Suppressor macrophage (primary cell): ENCODE measurements at places on chromosomes 2 and 18.

DNA sequence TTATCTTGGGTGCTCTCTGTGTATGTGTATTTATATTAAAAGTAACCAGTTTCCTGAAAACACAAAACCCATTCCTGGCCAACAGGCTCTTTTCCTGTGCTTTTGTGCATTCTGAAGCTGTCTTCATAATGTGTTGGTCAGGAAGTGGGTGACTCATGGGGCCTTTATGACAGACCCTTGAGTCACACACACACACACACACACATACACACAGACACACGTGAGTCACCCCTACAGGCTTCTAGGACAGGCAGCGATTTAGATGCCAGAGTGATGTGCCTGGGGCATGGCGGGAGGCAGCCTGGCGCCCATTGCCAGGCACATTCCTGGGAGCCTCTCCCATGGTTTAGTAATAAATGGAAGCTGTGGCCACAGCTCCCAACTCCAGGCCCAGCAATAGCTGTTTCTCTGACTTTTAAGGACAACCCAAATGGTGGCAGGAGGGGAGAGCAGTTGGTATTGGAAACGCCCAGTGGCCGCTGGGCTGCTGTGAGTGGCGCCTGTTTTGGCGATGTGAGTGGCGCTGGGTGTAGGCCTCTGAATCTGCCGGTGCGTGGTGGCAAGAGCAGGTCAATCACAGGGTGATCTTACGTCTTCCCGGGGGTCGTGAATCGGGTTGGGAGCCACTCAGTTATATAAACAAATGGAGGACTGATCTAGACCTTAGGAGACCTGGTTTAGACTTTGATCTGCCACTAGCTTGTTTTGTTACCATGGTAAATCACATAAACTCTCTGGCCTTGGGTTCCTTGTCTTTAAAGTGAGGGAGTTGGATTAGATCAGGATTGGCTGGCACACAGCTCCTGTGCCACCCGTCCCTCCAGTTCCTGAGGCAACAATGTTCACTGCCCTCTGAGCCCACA, 150.7 kb upstream of the DLX2 start:
- DNase-seq: peak; percentile 90

DNA sequence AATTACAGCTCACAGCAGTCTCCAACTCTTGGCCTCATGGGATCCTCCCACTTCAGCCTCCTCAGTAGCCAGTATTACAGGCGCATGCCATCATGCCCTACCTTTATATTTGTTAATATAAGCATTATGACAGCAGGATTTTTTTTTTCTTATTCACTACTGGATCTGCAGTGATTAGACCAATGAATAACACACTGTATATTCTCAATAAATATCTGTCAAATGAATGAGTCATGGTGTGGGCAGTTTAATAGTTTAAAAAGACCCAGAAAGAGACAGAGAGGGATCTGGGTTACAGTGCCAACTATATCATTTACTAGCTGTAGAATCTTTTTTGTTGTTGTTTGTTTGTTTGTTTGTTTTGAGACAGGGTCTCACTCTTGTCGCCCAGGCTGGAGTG, 62.4 kb upstream of the LTBP1 start:
- no peak for DNase-seq

DNA sequence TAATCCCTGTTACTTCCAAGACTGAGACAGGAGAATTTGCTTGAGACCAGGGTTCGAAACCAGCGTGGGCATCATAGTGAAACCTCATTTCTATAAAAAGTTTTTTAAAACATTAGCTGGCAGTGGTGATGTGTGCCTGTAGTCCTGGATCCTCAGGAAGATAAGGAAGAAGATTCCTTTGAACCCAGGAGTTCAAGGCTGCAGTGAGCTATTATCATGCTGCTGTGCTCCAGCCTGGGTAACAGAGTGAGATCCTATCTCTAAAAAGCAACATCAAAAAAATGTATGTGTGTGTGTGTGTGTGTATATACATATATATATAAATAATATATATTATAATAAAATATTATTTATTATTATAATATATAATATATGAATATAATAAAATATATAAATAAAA, 1417.6 kb upstream of the CDH2 start:
- no peak for DNase-seq

DNA sequence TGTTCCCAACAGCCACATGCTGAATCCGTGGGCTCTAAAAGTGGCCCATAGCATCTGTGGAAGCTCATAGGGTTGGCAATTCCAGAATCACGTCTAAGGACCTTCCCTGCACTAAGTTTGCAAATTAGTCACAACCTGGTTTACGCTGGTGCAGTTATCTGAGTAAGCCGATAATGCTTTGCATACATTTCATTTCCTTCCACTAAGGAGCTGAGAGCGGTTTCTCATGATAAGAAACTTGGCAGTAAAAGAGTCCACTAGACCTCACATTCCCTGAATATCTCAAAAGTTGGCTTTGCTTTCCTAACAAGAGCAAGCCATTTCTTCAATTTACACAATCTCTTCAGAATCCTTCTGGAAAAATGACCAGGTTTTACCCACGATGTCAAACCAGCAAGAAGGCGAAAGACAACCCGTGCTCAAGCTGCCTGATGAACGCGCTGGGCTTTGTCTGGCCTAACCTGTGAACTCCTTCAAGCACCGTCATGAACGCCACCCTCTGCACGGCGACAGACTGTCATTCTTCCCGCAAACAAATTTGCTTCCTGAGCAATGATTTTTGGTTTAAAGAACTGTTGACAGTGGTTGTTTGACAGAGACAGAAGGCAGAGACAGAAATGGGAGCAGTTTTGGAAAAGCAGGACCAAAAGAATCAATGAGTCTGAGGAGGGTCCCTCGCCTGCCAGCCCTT, 73.0 kb upstream of the COPS8 start:
- DNase-seq: no peak

- DNase-seq: no peak
These were observed 98.2 kb upstream of the SLC8A1 start for GRCh38 chr2:40550085-40550484.

GRCh38 chr2:16167451-16167861, 227.1 kb downstream of the MYCN start:
- DNase-seq: no peak

GRCh38 chr18:57898506-57899124, 95.5 kb upstream of the ATP8B1 start:
- no peak for DNase-seq

DNA sequence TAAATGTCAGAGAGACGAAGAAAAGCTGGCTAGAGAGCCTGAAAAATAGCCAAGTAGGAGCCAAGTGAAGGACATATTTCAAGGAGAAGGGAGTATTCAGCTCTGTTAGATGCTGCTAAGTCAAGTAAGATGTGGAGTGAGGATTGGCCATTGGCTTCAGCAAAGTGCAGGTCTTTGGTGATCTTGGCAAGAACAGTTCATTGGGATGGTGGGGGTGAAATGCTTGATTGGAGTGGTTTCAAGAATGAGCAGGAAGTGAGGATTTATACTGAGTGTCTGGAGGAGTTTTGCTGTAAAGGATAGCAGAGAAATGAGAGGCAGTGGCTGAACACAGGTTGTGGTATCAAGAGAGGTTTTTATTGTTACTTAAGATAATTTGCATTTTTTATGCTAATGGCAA, 139.7 kb downstream of the PRPF40A start:
- DNase-seq: no peak

DNA sequence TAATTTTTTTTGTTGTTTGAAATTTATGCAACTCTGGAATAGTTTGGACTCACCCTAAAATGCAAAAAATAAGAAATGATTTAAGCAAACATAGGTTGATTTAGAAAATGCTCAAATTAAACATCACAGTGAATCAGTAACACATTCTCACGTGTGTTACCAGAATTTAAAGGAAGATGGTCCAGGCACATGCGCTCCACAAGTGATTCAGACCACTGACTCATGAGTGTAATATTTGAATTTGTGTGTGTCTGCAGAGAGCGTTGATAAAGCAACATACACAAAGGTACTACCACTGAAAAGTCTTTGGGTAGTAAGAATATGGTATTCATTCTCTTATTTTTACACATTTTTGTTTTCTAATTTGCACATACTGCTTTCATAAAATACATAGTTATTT, 7.9 kb downstream of the SS18 start:
- no peak for DNase-seq

DNA sequence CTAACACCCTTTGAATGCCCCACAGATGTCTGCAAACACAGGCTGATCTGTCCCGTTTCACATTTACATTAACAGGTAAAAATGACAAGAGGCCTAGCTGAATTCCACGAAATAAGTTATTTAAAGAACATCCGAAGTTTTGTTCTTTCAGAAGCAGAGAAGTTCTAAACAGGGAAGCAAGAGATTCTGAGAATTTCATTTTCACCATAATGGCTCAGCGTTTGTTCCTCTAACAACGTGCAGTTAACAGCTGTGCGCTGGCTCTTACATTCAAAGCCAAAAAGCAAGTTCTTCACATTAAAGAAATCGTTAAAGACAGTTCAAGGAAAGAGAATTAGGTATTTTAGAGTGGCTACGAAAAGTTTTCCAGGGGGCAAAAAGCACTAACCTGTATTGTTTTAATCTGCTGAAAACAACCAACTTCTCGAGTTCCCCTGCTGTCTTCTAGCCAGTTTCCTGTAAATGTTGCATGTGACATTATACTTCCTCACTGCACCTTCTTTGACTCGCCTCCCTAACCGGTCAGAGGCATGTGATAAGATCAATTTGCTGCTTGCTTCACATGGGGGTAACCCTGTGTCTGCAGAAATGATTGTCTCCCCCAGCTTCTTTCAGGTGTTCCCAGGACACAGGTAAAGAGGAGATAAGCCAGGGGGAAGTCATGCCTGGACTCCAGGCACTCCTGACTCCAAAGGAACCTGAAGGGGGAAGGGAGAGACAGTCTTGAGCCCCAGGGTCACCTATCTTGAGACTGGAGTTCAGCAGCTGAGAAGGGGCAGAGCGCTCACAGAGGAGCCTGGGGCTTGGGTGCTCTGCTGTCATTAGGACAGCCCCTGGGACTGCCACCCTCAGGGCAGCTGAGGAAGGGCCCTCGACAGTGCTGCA, 36.8 kb upstream of the WIPF1 start:
- peak; percentile 85 for DNase-seq

DNA sequence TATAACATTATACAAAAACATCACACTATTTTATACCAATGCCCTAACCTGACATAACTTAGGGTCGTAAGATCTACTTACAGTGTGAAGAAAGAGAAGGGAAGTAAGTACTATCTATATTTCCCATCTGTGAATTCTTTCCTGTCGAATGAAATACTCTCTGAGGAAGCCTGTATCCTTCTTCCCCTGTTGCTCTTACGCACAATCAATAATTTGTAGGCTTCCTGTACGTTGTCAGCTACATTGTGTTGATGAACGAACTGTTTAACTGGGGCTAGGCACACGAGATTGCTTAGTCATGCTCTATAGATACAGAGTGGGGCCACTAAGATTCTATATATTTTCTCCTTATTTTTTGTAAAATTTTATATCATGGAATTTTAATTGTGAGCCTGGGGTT, 1125.0 kb upstream of the CELF4 start:
- no peak for DNase-seq

DNA sequence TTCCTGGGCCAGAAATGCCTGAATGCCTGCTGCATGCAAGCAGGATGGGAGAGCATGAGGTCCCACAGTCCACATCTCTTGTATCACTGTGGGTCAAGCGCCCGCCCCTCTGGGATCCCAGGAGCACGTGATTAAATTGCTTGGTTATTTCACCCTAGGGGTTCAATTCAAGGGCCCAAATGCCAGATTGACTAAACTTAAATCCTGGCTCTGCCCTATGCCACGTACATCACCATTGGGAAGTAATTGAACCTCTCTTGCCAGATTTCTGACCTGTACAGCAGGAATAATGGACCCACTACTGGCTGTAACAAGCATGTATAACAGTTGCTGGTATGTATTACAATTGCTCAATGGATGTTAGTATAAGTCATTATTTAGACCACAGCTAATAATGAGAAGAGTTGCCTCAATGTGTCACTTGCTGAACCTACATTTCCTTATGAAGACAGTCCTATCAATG, 19.9 kb downstream of the FHL2 start:
- no peak for DNase-seq

GRCh38 chr18:59332986-59333385, 14.5 kb upstream of the CPLX4 start:
- no peak for DNase-seq

DNA sequence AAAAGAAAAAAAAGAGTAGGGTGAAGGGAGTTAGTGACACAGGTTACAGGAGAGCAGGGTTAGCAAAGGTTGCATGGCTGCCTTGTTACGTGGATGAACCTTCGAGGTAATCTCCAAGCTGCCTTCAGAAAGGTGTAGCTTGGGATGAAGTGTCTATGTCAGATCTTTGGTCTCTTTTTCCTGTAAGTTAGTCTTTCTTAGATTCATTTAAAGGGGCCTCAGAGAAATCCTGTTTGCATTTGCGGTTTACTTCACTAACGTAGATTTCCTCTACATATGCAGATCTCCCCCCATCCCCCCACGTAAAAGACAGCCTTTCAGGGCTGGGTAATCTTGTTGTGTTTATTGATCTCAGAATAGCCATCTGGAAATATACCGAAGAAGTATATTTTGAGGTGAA, 83.7 kb downstream of the MTA3 start:
- no peak for DNase-seq

DNA sequence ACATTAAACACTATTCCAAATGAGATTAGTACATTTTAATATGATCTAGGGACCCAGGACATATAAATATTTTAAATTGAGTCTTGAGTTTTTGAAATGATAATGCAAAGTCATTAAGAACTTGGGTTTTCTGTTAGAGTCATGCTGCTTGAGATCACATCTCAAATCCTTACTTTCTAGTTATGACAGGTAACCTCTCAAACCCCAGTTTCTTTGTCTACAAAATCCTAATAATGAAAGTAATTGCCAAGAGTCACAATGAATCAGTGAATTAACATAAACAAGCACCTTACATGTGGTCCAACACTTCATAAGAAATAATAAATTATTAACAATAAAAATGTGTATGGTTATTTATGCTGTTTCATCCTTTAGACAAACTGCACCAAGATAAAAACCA, 607.6 kb downstream of the LRP1B start:
- DNase-seq: no peak

DNA sequence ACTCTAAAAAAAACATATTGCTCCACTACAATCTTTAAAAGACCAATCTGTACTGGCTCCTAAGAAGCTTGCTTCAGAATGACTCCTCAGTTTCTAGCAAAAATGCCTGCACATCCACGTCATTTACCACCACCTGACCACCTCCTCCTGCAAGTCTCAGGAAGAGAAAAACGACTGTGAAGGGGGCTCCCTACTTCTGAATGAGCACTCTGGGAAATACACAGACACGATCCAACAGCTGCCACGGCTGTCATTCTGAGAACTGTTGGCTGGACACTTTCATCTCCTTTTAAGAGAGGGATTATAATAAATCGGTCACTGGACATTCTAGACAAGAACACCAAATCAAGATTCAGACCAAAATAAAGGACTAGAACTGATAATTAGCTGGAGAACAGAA, 21.5 kb downstream of the EPG5 start:
- no peak for DNase-seq

- DNase-seq: no peak
These were observed 4.5 kb downstream of the INPP5D start for GRCh38 chr2:233064530-233065199.
